Fibroblast of mammary gland (primary cell): ENCODE measurements at places on chromosomes 12 and 14.
A peak's percentile ranks its signal among the peaks of the same experiment; 100 is the strongest.

- no peak for DNase-seq
Measured at GRCh38 chr14:71396050-71396677, 488.9 kb downstream of the PCNX1 start.

DNA sequence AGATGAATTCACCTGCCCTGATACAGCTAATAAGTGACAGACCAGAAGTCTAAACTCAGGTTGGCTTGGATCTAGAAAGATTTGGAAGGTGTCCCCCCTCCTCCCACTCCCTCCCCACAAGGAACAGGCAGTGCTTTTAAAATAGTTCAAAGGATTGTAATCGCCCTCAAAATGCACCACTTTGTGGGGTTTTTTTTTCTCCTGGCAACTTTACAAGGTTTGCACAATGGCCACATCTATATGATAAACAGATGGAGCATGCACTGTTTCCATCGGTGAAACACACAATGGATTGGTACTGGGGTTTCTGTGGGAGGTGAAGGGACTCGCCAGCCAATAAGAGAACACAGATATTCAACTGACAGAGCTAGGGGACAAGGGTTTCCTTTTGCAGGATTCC is 137.4 kb downstream of the LLPH start:
- DNase-seq = peak; percentile 21

DNA sequence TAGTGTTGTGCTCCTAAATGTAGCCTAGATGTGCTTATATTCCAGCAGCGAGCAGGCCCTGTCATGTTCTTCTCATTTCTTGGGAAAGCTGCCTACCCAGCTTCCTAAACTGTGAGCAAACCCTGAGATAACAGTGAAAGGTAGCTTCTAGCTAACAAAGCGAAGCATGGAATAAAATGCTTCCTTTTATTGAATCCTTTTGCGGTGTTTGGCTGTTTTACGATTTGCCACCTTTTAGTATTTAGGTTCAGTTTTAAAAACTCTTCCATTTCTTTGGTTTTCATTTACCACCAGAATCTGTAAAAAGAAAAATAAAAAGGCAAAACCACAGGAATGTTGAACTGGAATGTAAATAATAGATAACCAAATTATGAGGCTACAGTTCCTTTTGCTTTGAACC is 5.0 kb upstream of the PKP2 start:
- no peak for DNase-seq

DNA sequence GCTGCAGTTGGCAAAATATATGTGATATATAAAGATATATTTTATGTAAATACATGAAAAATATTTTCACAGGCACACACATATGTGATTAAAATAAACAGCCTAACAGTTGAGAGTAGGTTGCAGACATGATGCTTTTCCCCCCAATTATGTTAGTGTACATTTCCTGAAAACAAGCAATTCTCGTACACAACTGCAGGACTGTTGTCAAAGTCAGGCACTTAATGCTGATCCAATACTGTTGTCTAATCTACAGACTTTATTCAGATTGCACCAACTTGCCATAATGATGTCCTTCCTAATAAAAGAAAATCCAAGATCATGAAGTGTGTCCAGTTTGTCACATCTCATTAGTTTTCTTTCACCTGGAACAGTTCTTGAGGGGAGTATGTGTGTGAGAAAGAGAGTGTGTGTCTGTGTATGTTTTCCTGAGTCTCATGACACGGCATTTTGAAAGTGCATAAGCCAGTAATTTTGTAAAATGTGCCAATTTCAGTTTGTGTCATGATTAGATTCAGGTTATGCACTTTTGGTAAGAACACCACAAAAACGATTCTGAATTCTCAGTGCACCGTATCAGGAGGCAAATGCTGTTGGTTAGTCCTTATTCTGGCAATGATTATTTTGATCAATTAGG is 16.5 kb upstream of the SEL1L start:
- DNase-seq = no peak

DNA sequence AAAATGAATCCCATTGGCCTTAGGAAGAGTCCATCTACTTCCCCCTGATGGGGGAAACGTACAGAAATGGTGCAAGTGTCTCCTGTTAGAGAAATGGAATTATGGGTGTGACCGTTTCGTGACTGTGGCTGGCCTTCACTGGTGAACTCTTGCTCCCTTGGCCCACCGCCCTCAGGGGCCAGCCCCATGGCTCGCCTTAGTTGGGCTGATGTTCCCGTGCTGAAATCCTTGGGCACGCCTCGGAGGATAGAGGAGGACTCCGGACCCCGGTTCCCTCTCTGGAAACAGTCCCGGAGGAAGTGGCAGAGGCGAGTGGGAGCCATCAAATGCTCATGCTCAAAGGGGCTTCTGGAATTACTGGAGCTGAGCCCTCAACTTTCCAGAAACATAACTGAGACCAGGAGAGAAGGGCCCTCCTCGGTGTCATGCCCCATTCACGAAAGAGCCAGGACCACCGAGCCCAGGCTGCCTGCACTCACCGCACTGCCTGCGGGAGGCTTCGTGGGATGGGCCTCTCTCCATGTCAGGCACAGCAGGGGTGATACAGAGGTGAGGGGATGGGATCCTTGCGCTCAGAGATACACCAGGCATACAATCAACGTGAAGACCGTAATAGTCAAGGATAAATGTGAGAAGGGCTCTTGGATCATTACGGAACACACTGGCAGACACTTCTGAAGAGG is 10.1 kb upstream of the CACNA2D4 start:
- DNase-seq = no peak

DNA sequence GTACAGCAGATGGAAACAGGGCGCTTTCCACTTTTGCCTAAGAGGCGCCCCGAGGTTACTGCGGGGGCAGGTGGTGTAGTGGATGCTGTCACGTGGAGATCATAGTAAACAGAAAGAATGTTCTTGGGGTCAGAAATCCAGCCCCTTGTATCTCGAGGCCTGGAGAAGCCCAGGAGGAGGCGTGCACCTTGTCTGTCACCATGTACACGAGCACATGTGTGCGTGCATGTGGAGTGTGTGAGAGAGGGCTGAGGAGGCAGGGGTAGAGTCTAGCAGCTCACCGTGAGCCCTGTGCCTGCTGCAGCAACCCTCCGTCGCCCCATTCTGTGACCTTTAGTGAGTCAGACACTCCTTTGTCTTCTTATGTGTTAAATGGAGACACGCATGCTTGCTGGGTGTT is 59.0 kb downstream of the CACNA1C start:
- DNase-seq = no peak
